ENCODE measurements at places on chromosomes 4 and X.

DNA sequence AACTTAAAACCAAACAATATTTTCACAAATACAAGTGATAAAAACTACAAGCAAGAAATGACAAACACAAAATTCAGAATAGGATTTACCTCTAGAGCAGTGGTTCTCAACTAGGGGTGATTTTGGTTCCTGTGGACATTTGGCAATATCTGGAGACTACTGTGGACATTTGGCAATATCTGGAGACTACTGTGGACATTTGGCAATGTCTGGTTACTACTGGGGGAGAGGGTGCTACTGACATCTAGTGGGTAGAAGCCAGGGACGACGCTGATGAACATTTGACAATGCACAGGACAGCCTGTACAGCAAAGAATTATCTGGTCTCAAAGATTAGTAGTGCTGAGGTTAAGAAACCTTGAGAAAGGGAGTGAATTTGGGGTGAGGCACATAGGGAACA is 169.8 kb downstream of the CLCN4 start:
- DNase-seq, result peak; percentile 54

GRCh38 chr4:25970226-25970675 is 56.2 kb downstream of the SMIM20 start:
- DNase-seq, result peak; percentile 47

GRCh38 chr4:25756503-25756902 is 100.9 kb downstream of the SLC34A2 start:
- DNase-seq, result peak; percentile 29

DNA sequence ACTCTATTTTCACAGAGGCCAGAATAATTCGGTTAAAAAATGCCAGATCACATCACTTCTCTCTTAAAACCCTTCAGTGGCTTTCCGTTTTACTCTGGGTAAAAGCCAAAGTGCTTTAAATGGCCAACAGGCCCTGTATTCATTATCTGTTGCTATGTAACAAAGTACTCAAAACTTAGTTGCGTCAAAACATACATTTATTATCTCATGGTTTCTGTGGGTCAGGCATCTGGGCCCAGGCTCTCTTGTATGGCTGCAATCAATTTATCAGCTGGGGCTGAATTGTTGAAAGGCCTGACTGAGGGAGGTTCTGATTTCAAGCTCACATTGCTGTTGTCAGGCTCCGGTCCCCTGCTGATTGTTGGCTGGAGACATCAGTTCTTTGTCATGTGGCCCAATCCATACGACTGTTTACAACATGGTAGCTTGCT is 72.7 kb upstream of the H2AZ1 start:
- DNase-seq, result no peak

- peak; percentile 98 for DNase-seq
Measured at GRCh38 chr4:173252024-173252935, 81.9 kb downstream of the HMGB2 start.

- DNase-seq, result no peak
Measured at GRCh38 chr4:82053396-82053795, 320.4 kb downstream of the HNRNPD start.

DNA sequence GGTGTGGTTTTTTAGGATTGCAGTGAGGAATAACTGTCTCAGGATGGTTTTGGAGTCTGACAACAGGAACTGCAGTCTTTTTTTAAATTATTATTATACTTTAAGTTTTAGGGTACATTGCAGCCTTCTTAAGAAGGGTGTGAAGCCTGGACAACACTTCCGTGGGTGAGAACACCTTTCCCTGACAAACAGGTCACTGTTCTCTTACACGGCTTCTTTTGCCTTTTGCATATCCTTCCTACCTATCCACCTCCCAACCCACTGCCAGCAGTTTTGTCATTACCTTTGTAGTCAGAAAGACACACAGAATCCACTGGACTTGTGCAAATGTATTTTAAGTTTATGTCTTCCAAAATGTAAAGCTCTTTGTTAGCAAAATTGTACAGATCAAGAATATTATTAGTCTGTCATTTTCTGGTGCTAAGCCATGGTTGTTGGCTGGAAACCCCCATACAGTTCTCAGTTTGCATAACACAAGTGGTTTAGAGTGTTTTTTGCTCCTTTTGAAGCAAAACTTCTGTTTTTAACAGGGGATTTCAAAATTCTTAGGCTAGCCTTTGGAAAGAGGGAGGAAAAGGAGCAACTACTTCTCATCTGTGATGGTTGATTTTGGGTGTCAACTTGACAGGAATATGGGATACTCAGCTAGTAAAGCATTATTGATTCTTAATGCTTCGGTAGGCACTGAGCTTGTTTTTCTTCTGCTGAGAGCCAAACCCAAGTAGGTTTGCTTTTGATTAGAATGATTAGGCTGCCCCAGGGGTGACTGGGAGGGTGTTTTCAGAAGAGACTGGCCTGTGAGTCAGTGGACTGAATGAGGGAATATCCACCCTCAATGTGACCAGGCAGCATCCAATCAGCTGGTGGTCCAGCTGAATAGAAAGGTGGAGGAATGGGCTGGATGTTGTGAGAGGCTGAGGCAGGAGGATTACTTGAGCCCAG is 29.4 kb upstream of the KLHL2 start:
- DNase-seq, result no peak

DNA sequence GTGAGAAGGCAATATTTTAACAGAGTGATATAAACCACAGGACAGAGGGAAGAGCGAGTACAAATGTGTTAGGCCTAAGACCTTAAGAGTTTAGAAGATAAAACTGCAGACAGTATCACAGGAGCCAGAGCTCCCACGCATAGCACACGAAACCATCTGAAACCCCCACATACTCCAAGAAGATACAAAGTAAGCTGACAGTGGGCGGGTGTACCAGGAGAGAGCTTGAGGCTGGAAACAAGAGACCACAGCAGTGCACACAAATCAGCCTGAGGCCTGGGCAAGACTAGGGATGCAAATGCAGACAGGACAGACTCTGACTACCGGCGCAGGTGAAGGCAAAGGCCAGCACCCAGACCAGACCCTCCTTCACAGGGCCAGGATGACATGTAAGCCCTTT is 54.1 kb upstream of the ARHGAP24 start:
- DNase-seq, result no peak

- DNase-seq, result peak; percentile 12
Measured at GRCh38 chr4:110042545-110043517, 130.1 kb downstream of the EGF start.

DNA sequence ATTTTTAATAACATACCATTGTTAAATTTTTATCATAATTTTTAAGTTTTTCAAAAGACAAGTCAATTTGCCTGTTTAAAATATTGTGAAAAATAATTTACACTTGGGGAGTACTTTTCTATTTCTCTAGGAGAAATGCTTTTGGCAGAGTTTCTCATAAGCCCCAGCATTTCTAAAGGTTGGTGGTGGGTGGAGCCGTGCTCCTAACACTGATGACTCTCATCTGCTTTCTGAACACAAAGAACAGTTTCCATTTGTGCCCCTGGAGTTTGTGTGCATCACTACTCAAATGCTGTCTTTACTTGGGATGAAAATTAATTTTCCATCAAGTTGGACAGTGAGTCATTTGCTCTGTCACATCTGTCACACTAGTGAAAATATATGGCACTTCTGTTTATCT is 57.6 kb downstream of the TNIP2 start:
- DNase-seq, result no peak

DNA sequence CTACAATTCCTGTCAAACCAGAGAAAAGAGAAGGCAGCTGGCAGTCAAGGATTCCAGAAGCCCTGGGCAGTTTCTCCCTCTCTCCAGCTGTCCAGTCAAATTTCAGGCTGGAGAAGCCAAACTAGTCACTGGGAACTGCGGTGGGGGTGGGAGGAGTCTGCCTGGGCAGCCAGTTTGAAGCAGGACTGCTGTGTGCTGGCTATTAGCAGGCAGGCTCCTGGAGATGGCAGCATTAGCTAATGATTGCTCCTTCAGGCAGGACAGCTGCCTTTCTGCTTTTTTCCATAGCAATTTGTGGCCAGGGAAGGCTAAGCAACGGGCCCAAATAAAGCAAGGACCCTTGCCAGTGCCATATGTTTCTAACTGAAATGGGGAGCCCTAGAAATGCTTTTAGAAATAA is 44.7 kb upstream of the FGF13 start:
- peak; percentile 0 for DNase-seq

DNA sequence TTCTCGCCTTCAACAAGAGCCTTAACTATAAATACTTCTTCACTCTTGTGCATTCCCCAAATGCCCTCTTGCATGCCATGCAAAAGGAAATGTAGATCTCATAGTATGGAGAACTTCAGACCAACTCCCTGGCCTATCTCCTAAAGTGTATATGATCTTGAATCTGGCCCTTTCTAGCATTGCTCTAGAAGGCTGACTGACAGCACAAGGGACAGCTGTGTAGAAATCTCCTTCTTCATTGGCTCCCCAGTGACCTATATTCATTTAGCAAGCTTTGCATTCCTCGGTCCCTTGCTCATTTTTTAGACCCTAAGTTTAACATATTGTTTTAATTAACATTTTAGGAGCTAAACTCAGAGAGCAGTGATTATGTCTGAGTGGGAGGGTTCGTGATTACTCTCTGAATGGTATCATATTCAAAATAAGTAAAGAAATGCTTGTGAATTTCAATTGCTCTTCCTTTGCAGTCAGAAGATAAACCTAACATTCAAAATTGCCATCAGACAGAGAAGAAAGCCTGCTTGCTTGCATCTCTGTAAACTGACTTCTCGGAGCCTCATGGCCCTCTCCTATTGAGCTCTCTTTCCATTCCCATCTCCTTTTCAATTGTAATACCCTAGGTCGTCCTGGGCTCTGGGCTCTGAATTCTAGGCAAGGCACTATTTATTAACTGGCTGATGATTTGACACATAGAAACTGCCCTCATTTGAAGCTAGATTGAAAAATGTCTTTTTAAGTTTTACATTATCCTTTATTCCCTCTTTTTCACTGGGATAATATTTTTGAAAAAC is 120.3 kb upstream of the PRKG2 start:
- DNase-seq, result peak; percentile 29

GRCh38 chr4:140342620-140343019 is 30.8 kb upstream of the SCOC start:
- DNase-seq, result no peak

DNA sequence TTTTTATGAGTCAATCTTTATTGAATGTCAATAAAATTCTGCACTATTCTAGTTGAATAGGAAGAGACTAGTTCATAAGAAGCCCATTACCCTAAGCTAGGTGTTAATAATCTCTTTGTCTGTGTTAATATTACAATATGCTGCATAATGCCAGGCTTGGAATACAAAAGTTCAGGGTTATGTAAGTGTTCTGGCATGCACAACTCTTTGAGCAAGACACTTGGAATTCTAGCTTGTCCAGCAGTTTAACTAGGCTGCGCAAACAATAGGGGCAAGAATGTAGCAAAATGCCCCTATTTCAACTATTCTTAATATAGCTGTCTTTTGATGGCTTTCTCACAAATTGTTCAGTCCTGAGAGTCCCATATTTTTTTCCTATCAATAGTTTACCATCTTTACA is 31.3 kb upstream of the ETNPPL start:
- DNase-seq, result peak; percentile 6

DNA sequence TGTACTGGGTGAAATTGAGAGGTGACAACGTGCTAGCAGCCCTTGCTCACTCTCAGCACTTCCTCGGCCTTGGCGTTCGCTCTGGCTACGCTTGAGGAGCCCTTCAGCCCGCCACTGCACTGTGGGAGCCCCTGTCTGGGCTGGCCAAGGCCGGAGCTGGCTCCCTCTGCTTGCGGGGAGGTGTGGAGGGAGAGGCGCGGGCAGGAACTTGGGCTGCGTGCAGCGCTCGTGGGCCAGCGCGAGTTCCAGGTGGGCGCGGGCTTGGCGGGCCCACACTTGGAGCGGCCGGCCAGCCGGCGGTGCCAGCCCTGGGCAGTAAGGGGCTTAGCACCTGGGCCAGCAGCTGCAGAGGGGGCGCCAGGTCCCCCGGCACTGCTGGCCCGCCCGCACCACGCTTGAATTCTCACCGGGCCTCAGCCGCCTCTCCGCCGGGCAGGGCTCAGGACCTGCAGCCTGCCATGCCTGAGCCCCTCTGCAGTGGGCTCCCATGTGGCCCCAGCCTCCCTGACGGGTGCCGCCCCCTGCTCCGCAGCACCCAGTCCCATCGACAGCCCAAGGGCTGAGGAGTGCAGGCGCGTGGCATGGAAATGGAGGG is 249.5 kb upstream of the ETNPPL start:
- DNase-seq, result no peak

DNA sequence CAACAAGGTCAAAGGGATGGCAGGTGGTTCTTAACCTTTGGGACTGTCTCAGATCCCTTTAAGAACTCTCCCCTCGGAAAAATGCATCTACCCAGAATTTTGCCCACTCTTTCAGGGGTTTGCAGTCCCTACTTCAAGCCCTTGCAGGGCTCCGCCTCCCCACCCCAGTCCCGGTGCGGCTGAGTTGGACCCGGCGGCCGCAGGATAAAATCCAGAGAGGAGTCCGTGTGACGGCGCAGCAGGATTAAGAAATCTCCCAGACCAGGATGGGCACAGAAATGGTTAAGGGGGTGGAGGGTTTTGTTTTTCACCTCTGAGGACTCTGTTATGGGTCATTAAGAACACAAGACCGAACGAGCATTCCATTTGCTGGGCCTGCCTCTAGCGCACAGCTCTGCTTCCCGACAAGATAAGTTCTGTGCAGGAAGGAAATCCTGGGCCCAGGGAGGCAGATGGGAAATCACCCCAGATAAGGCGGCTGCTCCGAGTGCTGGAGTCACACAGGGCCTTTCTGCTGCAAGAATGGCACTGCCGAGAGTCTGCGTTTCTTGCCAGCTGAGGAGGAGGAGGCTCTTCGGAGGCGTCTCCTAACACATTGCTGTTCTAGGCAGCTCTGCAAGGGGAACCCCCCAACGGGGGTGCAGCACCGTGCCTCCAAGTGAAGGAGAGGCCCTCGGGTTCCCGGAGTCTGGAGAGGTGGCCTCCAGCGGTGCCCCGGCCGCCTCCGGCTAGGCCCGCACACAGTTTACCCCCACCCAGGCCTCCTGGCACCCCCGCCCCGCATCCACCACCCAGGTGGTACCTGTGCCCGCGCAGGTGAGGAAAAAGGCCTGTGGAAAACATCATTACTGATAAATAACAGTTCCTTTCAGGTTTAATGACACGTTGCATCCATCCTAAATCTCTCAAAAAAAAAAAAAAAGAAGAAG is 277.6 kb downstream of the BCOR start:
- no peak for DNase-seq

DNA sequence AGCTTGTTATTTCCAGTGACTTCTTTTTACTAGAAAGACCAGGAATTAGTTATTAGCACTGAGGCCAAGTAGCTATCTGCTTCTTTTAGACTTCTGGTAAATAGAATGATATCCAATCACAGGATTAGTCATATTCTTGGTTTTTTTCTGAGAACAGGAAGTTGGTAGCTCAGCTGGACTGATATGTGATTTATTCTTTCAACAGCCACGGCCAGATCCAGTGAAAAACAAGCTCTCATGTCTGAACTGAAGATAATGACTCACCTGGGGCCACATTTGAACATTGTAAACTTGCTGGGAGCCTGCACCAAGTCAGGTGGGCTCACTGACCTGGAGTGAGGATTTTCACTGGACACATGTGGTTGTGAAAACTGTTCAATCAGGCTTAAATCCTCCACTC is 48.6 kb downstream of the PDGFRA start:
- DNase-seq, result peak; percentile 78

DNA sequence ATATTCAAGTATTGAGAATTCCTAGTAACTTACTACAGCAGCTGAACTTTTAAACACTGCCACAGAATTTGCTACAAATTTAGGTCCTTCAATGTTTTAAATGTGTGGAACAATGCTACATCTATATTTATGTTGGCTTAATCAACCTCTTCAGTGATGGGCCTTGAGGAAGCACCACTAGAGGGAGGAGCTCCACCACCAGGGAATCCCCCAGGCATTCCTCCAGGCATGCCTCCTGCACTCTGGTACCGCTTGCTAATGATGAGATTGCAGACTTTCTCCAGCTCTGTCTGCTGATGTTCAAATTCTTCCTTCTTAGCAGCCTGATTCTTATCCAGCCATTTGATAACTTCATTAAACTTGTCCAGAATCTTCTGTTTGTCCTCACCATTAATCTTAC is 190.8 kb downstream of the HTR2C start:
- peak; percentile 0 for DNase-seq

- peak; percentile 77 for DNase-seq
Measured at GRCh38 chr4:148065075-148065474, 333.2 kb downstream of the ARHGAP10 start.

All from EH (cell line).